Activated CD4-positive, alpha-beta T cell treated with anti-CD3 and anti-CD28 coated beads, Interleukin-2, amount 10 ng/mL, durations not matched to agents 24 days and 14 days (primary cell): ENCODE measurements at places on chromosomes 13 and 19. TPM values are rescaled to one million over a fixed set of nuclear protein-coding genes. Genes with fewer than 3 reads are reported as not detected.

The ZNF566 gene
- total RNA-seq: 7.2 and 8.5 TPM in 2 replicates

The YJU2 gene
- total RNA-seq: 35.5 and 38.2 TPM in 2 replicates

The LMTK3 gene
- 3.0 and 3.6 TPM in 2 replicates for total RNA-seq

The VSTM2B gene
- total RNA-seq: not detected in 2 replicates

The FBXO17 gene
- not detected in 2 replicates for total RNA-seq

The SYDE1 gene
- total RNA-seq: 1.1 and 1.3 TPM in 2 replicates

The KLK14 gene
- total RNA-seq: 0.91 and 1.1 TPM in 2 replicates

The ZNF560 gene
- not detected in 2 replicates for total RNA-seq

The C19orf81 gene
- 0.98 TPM in 1 of 2 replicates, not detected in the other for total RNA-seq

The ZNF823 gene
- 2.4 and 3.0 TPM in 2 replicates for total RNA-seq

The CGB8 gene
- total RNA-seq: not detected in 2 replicates

The SAFB gene
- 142 and 143 TPM in 2 replicates for total RNA-seq

The LGALS14 gene
- not detected in 2 replicates for total RNA-seq

The ZNF98 gene
- total RNA-seq: not detected in 2 replicates

The MAP2K7 gene
- 46.7 and 47.6 TPM in 2 replicates for total RNA-seq

The UPK1A gene
- 0.77 and 0.92 TPM in 2 replicates for total RNA-seq

The LRP3 gene
- 0.23 and 0.43 TPM in 2 replicates for total RNA-seq

The ZNF677 gene
- total RNA-seq: 0.91 and 1.8 TPM in 2 replicates

The ZNF415 gene
- total RNA-seq: 0.51 and 0.78 TPM in 2 replicates

The C2CD4C gene
- total RNA-seq: 0.07 and 0.17 TPM in 2 replicates

The CEACAM6 gene
- not detected in 2 replicates for total RNA-seq

The KLF16 gene
- 37.0 and 38.1 TPM in 2 replicates for total RNA-seq

The ZIC2 gene
- total RNA-seq: 0.07 TPM in 1 of 2 replicates, not detected in the other

The KIR3DL2 gene
- 0.47 and 0.52 TPM in 2 replicates for total RNA-seq

The CCDC70 gene
- not detected in 2 replicates for total RNA-seq
